Kidney capillary endothelial cell (primary cell): ENCODE measurements at places on chromosomes 7 and 10.

- peak; percentile 36 for DNase-seq
Observed at GRCh38 chr7:137169282-137169698, 174.2 kb downstream of the PTN start.

GRCh38 chr10:22560096-22560912, 154.1 kb downstream of the PIP4K2A start:
- DNase-seq, result no peak

DNA sequence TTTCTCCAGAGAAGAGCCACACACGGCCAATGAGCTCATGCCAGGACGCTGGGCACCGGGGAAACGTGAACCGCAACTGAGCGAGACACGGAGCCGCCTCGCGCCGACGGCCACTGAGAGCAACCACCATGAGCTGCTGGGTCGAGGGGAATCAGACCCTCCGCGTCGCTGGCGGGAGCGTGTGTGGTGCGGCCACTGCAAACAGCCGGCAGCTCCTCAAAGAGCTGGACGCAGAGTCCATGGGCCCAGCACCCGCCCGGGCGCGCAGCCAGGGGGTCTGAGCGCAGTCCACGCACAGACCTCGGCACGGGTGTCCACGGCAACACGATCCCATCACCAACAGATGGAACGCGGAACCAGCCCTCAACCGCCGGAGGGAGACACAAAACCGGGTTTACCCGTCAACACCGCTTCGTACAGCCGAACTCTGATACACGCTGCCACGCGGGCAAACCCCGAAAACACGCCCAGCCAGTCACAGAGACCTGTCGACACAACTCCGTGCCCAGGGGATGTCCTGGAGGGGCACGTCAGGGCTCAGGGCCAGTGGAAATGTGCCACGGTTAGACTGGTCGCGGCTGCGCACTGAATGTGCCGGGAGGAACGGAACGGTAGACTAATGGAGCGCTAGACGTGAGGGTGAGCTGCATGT, 147.1 kb downstream of the ELFN1 start:
- DNase-seq, result no peak

GRCh38 chr7:1224086-1224716, 8.5 kb upstream of the UNCX start:
- no peak for DNase-seq

DNA sequence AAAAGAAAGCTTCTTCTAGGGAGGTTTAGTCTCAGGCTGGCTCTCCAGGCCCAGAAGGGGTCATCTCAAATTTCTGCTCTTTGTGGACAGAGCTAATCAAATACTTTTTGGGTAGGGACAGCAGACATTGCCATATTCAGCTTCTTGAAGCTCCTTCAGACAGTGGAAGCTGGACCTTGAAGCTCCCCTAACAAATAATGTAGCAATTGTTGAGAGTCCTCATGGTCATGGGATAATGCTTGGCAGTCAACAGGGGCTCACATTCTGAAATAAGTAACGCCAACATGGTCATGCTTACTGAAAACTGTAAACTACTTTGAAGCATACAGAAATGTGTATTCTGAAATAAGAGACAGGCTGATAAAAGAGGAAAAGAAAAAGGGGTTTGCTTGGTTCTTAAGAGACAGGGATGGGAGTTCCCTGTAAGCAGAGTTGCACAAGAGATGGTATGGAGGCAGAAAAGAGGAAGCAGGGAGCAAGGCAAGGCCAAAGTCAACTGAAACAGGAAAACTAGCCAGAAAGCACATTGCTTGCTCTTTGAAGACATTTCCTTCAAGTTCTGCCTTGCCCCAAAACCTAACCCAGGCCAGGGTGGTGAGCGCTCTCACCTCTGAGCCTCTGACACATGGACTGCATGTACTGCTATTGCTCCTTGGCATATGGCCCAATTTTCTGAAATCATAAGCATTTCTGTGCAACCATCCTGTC, 53.1 kb upstream of the KMT2E start:
- DNase-seq, result no peak

- no peak for DNase-seq
Observed at GRCh38 chr10:3372281-3372680, 199.7 kb upstream of the PITRM1 start.

DNA sequence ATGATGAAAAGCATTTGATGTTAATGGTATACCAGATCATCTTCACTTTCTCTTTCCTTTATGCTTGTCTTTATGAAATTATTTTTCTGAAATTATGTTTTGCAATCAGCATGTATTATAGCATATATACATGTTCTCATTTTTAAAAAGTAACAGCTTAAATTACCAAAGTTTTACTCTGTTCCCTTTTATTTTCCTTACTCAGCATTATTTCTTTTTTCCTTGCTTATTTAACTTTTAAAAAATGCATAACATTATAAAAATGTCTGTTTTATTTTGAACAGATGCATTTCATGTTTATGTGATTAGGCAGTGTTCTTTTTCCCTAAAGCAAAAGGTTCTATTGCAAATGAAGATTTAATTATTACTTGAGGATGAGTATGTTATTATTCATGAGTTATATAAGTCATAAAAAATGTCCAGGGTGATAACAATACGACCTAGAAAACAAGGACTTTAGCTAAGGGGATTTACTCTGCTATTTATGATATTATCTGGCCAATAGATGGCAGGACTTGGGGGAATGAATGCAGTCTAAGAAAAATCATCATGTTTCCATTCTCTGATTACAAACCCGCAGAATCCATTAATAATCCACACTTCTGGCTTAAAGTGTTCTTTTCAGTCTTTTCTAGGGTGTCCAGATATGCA, 38.5 kb downstream of the CABCOCO1 start:
- DNase-seq, result no peak

DNA sequence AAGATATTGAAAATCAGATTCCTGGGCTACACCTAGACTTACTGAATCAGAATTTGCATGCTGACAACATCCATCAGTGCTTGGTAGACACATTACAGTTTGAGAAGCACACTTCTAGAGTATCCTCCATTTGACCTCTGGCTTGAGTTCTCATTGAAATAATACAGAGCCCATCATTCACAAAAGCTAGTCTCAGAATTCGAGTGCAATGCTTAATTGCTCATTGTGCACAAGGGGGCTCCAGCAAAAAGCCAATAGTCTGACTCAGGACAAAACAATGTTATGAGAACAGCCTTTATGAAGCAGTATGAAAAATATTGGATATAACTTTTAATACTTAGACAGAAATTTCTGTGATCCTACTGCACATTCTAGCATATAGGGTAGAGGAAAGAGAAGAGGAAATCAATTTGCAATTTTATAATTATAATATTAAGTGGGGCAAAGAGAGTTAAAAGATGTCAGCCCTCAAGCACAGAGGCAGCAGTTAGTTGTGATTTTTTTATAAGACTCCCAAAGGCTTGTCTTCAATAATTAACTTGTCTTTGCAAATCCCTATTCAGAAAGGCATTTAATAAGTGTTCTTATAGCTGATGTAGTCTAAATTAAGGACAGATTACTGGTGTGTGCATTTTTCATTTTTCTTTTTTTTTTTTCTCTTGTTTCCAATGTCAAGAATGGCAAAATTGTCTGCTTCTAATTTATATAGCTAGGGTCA, 105.8 kb upstream of the ANK3 start:
- peak; percentile 3 for DNase-seq

DNA sequence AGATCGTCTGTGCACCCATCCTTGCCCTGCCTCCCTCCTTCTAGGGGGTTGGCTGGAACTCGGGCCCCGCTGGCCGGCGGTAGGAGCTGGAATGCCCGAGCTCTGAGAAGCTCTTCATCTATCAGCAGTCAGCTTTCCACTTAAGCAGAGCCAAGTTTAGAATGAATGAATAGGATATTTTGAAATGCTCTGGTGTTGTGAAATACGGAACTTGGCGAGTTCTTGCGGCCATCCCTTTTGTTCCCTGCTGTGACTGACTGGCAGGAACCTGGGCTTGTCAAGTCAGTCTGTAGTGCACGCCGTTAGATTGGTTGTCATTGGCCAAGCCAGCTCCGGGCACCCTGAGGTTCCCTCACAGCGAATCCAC, 33.3 kb downstream of the FOXK1 start:
- no peak for DNase-seq

- no peak for DNase-seq
Observed at GRCh38 chr7:1227814-1228544, 4.7 kb upstream of the UNCX start.

DNA sequence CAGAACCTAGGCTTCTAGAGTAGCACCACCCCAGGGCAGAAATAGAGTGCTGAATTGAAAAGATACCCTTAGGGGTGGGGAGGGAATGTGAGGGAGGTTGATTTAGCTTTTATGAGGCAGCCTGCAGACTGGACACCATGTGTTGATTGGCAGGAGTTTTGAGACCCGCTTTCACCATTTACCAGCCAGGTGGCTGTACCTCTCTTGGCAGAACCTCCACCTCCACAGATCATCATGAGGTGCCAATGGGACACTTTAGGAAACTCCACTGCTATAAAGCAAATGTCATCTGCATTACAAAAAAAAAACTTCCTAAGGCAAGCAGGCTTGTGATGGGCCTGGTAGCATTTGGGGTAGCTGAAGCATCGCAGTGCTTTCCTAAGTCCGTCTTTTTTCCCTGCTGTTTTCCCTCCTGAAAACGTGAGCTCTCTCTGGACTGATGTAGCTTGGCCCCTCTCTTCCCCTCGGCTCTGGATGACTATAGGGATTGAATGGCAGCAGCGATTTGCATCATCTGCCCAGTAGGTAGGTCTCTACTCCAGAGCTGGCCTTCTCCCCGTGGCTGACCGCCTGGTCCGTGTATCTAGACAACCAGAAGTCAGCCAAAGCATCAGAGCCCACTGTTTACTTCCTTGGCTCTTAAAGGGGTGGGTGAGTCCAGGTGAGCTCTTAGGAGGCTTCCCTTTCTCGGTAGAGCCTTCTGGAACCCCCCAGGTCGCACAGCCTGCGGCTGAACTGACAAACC, 1.3 kb downstream of the PCBD1 start:
- no peak for DNase-seq

- DNase-seq, result no peak
Observed at GRCh38 chr7:155191901-155192478, 105.7 kb upstream of the INSIG1 start.

GRCh38 chr7:155362380-155363145, 64.9 kb downstream of the INSIG1 start:
- DNase-seq, result no peak

GRCh38 chr10:11147722-11148121, 130.1 kb downstream of the CELF2 start:
- DNase-seq, result no peak

DNA sequence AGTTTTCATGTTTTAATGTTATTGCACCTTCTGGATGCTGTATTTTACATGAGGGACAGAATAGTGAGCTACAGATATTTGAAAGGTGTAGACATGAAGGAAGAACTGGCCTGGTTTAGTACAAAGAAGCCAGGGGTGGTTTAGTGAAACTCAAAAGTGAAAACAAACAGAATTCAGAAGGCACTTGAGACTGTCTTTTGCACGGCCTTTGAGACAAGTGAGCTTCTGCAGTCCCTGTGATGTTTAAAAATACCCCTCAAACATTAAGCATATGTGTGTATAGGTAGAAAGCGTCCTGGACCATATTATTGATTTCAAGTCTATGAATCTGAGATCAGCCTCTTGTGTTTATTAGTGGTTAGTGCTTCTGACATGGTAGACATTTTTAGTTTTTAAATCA, 118.9 kb downstream of the CDK14 start:
- no peak for DNase-seq

GRCh38 chr7:71034243-71034642, 97.7 kb upstream of the GALNT17 start:
- no peak for DNase-seq

GRCh38 chr10:45224219-45224841, 91.1 kb downstream of the OR13A1 start:
- DNase-seq, result no peak

DNA sequence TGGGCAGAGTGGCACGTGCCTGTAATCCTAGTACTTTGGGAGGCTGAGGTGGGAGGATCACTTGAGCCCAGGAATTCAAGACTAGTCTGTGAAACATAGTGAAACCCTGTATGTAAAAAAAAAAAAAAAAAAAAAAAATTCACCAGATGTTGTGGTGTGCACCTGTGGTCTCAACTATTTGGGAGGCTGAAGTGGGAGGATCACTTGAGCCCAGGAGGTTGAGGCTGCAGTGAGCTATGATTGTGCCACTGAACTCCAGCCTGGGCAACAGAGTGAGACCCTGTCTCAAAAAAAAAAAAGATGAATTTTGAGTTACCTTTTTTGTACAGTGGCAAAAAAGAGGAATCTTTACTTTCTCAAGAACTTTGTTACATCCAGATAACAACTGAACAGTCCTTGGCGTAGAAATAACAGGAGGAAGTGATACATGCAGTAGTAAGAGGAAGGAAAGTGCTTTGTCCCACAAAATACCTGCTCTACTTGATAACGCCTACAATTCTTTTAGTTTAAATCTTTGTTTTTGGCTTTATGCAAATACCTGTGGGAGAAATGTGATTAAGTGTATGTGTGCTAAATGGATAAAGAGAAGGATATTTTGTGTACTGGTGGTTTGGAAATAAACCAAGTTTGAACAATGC, 29.3 kb downstream of the SPAG6 start:
- DNase-seq, result peak; percentile 44

DNA sequence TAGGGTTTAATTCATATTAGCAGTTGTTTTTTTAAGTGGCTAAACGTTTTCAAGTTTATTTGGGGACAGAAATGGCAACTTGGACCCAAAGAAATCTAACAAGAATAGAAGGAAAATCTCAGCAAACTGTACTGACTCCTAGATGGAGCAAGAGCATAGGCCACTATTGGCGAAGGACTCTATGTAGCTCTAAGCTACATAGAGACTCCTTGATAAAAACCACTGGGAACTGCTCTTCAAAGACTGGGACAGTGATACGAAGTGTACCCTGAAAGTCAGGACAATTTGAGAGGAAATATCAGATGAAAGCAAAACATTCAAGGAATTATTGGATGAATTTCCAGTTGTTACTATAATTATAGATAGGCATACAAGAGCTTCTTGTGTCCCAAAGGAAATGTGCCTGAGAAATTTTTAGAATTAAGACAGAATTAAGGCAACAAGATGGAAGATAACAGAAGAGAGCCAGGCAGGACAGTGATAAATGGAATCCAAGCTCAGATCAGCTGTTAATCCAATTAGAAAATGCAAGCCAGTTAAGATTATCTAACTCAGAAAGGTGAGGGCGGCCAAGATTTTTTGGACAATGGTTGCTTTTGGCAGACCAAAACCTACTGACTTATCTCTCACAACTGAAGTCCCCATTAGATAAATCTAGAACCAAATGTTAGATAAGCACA, 103.7 kb upstream of the IFRD1 start:
- no peak for DNase-seq

DNA sequence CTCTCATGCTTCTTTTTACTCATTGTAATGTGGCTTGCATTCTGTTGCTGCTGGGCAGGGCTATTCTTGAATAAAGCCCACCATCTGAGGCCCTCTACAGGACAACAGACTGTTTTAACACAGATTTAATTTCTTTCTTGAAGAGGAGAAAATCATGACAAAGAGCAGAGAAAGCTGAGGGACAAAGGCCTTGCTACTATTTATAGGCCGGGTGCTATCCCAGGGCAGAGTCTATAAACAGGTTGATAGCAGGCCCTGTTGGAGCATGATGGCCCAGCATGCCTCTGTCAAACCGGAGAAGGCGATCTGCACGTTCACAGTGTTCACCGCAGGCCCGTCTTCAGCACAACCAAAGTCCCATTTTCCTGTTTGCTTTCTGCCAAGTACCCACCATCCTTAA, 3.0 kb downstream of the VIPR2 start:
- DNase-seq, result no peak
